ENCODE measurements at places on chromosomes 12 and 14.

GRCh38 chr12:111413442-111414086 lies 7.8 kb downstream of the SH2B3 start:
- DNase-seq, result peak; percentile 87

DNA sequence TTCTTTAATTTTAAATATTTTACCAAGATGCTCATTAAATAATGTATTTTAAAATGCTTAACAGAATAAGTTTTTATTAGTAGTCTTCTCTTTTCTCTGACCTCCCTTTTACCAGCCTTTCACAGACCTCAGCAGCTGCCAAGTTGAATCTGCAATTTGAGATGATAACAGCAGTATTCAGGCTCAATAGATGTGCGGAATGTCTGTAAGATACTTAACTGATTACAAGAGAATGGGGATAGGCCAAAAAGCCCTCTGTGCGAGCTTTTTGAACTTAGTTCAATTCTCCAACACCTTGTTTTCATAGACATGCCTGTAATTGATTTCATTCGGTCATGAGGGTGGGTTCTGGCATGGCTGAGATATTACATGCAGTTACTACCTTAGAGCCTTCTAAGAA lies 277.2 kb downstream of the TMTC2 start:
- DNase-seq, result no peak

- peak; percentile 54 for DNase-seq
These were observed 166.1 kb upstream of the CCND2 start for GRCh38 chr12:4107436-4107878.

DNA sequence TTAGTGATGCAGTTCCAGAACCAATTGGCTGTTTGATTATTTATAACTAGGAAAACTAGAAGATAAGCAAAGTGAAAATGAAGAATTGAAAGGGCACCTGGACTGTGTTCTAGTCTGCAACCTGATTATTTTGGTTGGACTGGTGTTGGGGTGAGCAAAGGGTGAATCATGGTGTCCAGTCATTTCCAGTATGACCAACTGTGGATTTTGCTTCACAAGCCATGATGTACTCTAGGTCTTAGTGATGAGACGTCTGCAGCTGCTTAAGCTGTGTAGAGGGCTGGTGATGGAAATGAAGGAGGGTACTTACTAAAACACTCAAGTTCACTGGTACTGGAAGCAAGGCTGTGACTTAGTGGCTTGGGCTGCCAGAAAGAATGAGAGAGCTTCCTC lies 193.2 kb upstream of the FRMD6 start:
- DNase-seq, result peak; percentile 80

DNA sequence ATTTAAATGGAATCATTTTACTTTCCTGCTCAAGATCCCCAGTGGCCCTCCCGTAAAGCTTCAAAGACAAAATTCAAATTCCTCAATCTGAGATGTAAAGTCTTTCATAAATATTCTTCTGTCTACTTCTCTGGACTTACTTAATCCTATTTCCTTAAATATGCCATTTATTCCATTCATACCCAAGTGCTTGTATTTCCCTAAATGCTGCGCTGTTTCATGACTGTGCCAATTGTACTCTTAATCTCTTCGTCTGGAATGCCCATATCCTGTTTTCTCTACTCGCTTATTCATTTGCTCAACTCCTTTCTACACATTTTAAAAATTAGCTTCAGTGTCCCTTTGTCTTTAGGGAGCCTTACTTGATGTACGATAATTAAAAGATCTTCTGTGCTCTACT lies 280.1 kb downstream of the CPNE8 start:
- no peak for DNase-seq

DNA sequence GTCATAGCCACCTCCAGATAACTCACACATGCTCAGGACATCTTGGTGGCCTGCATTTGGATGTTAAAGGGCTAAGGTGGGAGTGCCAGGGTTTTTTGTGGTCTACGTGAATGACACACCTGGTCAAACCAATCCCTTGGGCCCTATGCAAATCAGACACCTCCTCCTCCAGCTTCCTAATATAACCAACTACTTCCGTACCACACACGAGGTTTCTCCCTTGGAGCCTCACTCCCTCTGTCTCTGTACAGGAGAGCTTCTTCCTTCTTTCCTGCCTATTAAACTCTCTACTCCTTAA lies 19.6 kb downstream of the APOBEC1 start:
- no peak for DNase-seq

- DNase-seq, result no peak
These were observed at the start of gene SDR9C7 for GRCh38 chr12:56933826-56934625. Gene SDR9C7, minus strand, starts transcription at chr12:56934408. Its CDS starts 147 bp downstream, at chr12:56934261.

All from EL (cell line).